SJCRH30 (cell line): ENCODE measurements at places on chromosomes 12 and 14.

- no peak for DNase-seq
Measured at GRCh38 chr12:63777340-63777739, 2.4 kb upstream of the RXYLT1 start.

GRCh38 chr14:75469606-75470237 lies 41.9 kb downstream of the JDP2 start:
- no peak for DNase-seq

GRCh38 chr14:56896922-56897321 lies 86.6 kb upstream of the OTX2 start:
- no peak for DNase-seq

DNA sequence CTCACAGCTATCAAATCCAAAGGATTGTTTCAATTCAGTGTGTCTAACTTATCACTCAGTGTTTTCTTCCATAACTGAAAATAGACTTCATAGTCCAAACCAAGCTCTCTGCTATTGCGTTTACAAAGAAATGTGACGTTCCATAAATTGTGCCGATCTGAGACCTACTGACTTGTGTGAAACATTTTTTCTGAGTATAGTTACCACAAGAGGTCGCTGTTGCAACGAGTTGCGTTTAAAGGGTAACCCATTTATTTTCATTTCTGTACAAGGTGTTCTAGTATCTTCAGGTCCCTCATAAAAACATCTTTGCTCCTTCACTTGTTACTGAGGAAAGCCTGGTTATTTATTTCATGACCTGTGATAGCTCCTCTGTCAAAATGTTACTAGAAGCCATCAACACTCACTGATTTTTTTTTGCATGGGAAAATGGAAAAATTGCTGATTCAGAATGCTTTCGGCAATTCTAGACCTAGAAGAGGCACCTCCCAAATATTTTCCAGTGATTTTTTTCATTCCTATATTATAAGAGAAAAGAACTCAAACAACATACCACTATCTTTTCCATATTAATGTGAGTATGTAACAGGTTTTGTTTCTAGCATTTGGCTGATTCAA lies 60.9 kb upstream of the OR4E1 start:
- peak; percentile 6 for DNase-seq

- no peak for DNase-seq
Measured at GRCh38 chr12:101021442-101021841, 188.6 kb downstream of the SLC5A8 start.
